KBM-7 (cell line): ENCODE measurements at places on chromosomes 2 and 18.

DNA sequence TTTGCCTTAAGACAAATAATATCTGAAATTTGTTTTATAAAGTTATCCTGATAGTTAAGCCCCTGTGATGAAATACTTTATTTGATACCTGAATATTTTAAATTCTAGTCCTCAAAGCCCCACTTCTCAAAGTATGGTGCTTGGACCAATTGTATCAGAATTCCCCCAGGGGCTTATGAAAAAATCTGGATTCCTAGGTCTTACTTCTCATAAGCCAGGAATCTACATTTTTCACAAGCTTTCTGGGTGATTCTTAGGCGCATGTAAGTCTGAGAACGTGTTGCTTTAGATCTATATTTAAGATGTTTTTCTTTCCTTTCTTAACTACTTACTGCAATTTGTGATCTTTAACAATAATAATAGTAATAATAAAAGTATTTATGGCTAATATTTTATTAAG, 53.1 kb downstream of the MYO1B start:
- no peak for DNase-seq

- no peak for DNase-seq
Observed at GRCh38 chr2:219625179-219625578, 2.3 kb upstream of the SLC4A3 start.

GRCh38 chr2:8615252-8615575, 66.6 kb upstream of the ID2 start:
- DNase-seq: no peak

- no peak for DNase-seq
Observed at GRCh38 chr2:53987336-53987921, 16.6 kb upstream of the PSME4 start.

- DNase-seq: no peak
Observed at GRCh38 chr2:160551259-160551658, 57.7 kb upstream of the RBMS1 start.

- no peak for DNase-seq
Observed at GRCh38 chr2:41886757-41887156, 161.1 kb upstream of the PKDCC start.

DNA sequence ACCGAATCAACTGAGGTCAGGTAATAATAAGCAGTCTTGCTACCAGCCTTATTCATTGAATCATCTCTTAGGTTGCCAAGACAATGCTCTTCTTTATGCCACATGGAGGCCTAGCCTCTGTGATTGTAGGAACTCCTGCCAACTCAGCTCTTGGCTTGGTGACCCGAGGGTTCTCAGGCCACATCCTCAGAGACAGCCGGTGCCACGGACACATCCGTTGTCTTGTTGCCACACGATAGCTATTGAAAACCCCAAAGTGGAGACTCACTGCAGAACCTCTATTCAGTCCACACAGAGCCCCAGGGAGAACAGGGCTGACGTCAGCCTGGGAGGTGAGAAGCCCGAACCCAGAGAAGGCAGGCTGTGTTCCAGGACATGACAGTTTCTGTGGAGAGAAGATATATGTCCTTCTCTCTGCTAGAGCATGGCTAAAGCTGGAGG, 53.5 kb upstream of the TGFA start:
- no peak for DNase-seq

DNA sequence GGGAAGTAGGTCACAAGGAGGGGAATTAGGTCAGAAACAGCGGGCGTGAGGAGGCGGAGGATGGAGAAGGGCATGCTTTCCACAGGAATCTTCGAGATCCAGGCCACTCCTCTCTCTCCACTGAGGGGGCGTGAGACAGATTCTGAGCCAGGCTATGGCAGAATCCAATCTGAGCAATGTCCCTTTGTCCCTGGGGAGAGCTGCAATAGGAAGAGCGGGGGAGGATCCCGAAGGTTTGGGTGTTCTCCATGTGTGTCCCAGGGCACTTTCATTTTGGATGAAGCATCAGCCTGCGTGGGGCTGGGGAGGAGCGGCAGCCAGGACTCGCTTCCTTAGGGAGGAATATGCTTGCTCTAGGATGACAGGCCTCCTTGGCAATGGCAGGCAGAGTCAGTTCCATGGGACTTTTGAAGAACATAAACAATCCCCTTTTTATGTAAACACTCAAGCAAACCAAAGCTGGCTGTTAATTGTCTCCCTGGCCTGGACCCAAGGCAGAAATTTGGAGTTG, 84.0 kb downstream of the LIPG start:
- no peak for DNase-seq

DNA sequence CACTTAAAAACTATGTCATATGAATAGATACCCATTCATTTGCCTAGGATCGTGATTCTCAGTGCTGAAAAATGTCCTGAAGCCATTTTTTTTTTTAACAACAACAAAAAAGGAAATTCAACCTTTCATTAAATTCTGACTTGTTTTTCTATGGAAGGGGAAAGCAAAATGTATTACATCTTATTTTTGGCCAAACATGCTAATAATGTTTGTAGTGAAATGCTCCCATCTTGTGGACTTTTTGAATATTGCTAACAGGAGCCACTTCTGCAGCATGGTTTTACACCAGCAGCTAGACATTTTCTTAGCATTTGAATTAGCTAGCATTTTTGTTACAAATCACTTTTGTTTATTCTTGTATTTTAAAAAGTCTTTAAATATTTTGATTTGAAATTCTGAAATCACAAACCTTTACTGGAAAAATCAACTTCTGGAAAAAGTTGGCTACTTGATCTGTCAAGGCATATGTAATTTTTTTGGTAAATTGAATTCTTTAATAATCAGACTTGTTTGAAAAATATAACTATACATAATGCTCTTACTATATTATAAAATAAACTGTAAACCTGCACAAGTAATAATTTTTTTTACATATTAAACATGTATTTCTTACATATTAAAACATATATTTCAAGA, 75.8 kb downstream of the KIDINS220 start:
- DNase-seq: peak; percentile 62

- no peak for DNase-seq
Observed at GRCh38 chr2:5713101-5713500, 20.9 kb downstream of the SOX11 start.

DNA sequence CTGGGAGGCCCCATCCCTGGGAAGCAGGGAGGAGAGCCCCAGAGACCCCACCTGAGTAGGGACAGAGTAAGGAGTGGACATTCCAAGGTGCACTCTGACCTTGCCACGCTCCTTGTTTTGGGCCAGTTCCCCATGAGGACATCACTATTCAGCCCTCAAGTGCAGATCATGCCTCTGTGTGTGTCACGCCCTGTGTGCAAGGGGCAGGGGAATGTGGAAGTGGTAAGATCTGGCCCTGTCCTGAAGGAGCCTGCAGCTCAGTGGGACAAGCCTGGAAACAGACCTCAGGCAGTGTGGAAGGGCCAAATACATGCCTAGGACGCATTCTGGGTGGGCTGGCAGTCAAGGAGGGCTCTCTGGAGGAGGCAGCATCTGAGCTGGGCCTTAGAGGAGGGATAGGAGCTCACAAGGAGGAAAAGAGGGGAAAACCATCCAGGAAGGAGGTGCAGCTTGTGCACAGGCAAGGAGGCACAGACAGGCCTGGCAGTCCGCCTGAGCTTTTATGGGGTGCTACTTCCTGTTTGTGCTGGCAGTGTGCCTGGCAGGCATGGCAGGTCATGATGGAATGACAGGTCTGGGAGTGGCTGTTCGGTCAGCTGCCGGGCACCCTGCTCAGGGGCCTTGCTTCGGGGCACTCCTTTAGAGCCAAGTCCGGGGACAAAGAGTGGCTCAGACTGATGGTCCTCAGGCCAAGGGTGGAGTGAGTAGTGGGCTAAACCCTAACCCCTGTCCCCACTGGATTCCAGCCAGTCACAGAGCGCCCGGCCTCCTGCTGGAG, 3.3 kb downstream of the KLHL30 start:
- peak; percentile 52 for DNase-seq

GRCh38 chr2:7210712-7211111, 293.5 kb downstream of the RNF144A start:
- DNase-seq: no peak

GRCh38 chr2:101745711-101746694, 48.5 kb downstream of the MAP4K4 start:
- no peak for DNase-seq

- DNase-seq: no peak
Observed at GRCh38 chr2:101089419-101089818, 61.8 kb downstream of the TBC1D8 start.

DNA sequence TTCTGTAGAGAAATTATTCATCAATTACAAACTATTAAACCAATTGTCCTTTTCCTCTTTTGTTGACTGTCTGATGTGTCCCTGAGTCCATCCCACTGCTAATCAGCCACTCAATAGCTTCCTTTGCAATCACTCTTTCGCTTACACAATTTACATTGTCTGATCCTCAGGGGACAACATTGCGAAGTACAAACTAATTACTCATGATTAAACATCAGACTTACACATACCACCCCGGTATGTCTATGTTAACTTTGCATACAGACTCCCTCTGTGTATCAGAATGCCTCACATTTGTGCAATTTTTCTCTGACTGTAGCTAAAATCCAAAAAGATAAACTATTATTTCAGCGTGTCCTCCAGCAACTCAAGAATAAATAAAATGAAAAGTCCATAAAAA, 264.4 kb upstream of the REV1 start:
- DNase-seq: no peak

GRCh38 chr18:39596891-39597290, 2031.3 kb upstream of the CELF4 start:
- peak; percentile 38 for DNase-seq

DNA sequence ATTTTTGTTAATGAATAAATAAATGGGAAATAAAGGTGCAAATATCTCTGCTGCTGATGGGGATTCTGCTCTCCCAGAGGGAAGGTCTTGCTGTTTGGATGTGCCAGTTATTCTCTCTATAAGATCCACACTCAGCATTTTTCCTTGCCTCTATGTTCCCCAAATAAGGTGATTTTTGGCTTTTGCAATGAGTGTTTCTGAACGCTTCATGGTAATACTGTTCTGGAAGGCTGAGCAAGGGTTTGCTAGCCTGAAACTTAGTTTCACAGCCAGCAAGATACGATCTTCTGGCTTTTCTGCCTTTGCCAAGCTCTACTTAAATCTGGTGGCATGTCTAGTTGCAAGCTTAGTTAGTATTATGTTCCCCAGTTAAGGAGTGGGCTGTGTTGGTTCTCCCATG, 114.6 kb downstream of the LPIN1 start:
- no peak for DNase-seq

GRCh38 chr2:8307606-8308180, 374.2 kb upstream of the ID2 start:
- no peak for DNase-seq

GRCh38 chr2:120075545-120075944, 62.7 kb downstream of the EPB41L5 start:
- no peak for DNase-seq

DNA sequence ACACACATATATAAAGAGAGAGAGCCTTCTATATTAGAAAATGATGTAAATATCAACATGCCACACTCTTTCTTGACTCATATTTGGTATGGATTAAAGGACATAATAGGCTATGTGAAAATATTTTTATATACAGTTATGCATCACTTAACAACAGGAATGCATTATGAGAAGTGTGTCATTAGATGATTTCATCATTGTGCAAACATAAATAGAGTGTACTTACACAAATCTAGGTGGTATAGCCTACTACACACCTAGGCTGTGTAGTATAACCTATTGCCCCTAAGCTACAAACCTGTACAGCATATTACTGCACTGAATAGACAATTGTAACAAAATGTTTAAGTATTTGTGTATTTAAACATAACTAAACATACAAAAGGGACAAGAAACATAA, 354.8 kb upstream of the CNTNAP5 start:
- DNase-seq: no peak

DNA sequence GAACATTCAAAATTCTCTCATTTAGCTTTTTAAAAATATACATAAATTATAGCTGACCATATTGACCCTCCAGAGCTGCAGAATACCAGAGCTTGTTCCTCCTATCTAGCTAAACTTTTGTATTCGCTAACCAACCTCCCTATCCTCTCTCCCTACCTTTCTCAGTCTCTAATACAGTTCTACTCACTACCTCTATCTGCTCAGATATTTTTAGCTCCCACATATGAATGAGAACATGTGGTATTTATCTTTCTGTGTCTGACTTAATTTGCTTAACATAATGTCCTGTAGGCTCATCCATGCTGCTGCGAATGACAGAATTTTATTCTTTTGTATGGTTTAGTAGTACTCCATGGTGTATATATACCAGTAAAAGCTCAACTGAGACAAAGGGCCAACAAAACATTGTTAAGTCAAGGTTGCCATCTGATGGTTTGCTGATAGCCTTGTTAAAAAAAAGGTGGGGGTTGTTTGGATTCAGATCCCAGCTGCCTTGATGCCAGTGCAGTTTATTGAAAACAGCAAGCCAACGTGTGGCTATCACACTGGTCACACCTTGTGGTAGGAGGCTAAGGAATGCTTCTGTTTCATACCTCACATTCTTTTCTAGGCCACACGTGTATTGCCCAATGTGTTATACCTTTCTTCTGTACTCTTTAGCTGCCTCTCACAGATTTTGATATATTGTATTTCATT, 101.5 kb downstream of the VWA3B start:
- DNase-seq: peak; percentile 3

DNA sequence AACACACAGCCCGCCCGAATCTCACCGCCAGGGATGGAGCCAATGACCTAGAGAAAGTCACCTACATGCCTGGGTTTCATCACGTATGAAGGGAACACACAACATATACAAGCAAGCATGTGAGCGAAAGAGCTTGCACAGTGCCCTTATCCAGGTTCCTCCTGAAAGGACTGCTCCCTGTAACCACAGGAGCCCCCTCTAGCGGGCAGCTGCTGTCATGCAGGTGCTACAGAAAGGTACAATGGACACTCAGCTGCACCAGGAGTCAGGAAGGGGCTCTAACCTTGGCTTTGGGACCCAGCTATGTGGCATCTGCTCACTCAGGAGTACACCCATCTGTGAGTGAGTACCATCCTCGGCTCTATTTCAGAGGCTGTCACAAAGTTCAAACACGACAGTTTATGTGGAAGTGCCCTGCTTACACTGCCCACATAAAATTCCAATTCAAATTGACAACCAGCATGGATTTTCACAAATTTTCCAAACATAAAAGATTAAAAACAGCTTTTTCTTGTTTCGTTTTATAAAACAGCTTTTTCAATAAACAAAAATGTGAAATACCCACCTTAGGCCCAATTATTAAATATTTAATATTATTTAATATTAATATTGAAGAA, 3.5 kb downstream of the NDUFA10 start:
- peak; percentile 74 for DNase-seq
